GM12878 (cell line): ENCODE measurements at places on chromosomes 2 and 18. TPM values are rescaled to one million over a fixed set of nuclear protein-coding genes. Genes with fewer than 3 reads are reported as not detected.

RAMP1 gene
- not detected in 2 replicates for polyA plus RNA-seq

SKOR2 gene
- polyA plus RNA-seq: not detected in 2 replicates

- DNase-seq: no peak
Measured at GRCh38 chr2:172510088-172510487, 45.8 kb upstream of the PDK1 start.

DNA sequence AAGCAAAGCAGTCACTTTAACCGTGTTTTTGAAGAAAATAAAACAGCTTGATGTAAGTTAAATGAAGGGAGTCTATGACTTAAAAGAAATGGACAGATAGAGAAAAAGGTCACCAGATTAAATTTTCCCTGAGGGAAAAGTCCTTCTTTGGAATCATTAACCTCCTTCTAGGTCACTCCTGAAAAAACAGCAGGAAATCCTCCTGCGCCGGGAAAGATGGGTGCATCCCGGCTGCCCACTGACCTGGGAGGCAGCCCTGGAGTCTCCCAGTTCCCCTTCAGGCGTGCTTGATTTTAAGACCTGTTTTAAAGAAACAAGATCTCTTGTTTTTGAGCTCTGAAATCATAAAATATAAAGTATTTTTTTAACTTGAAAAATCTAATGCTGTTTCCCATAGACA is 18.4 kb upstream of the ZNF521 start:
- DNase-seq: no peak

- DNase-seq: no peak
Measured at GRCh38 chr18:70333757-70334156, 44.9 kb downstream of the SOCS6 start.
